HFF-Myc (cell line): ENCODE measurements at places on chromosomes 5 and 9.
A peak's percentile ranks its signal among the peaks of the same experiment; 100 is the strongest.

- DNase-seq: no peak
These were observed 36.5 kb upstream of the NUDT12 start for GRCh38 chr5:103598997-103599566.

GRCh38 chr9:4680750-4681149 is 1.4 kb downstream of the CDC37L1 start:
- DNase-seq: no peak

DNA sequence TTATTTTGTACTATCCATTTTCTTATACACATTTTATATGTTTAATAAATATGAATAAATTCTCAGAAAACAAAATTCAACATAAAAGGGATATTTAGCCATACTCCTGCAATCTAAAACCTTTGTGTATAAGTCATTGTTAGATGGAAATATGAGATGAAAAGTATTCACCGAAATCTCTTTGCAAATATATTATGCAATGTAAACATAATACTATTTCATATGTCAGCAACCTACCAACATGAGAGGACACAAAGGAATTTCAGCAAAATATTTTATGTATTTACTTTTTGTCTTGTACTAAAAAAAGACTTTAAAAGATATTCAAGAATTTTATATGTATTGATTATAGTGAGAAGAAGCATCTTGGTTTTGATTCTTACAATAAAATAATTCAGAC is 1623.4 kb downstream of the EFNA5 start:
- DNase-seq: no peak

DNA sequence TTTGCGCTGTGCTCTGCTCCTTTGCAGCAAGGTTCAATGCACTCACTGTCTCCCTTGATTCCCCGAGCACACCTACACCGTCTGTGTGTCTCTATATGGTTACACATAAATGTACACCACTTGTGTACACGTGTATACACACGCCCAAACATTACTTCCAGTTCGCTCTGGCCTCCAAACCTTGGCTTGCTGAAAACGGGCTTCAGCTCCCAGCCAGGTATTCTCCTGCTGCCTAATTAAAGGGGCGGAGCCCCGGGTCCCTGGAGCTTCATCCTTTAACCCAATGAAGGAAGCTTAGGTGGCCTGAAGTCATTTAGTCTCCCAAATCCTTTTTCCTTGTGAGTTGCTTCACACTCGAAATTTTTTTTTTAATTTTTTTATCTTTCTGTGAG is 4.6 kb downstream of the ISL1 start:
- no peak for DNase-seq

DNA sequence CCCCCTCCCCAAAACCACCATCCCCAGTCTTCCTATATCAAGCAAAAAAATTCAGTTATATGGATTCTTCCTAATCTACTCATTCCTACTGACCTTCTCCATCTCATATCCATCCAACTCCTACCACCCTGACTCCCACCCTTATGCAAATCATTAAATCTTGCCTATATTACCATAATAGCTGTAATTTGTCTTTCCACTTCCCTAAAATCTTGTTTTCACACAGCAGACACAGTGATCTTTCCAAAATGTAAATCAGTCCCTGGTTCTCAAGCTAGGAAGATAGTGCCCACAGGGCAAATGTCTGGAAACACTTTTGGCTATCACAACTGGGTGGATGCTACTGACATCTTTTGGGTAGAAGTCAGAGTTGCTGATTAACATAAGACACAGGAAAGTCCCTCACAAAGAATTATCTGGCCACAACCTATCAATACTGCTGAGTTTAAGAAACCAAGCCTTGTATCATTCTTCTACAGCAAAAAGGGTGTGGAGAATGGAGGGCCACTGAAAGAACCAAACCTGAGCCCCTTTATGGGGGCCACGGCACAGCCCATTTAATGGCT is 1.4 kb downstream of the SRA1 start:
- no peak for DNase-seq

DNA sequence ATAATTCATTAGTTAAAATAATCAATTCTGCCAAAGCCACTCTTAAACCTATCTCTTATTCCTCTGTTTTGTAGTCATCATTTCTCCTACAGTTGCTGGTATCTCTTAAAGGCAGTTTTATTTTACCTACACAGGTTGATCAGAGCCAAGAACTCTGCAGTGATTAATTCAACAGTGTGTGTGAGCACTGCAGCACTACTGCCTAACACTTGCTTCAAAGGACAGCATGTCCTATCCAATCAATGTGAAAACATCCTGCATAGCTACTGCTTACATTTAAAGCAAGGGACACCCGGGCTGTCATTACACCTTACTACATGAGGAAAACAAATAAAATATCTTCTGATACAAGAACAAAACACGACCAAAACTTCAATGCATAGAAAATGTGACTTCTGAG is 45.1 kb upstream of the HK3 start:
- no peak for DNase-seq

- no peak for DNase-seq
These were observed 46.7 kb downstream of the FNBP1 start for GRCh38 chr9:129996161-129996830.

GRCh38 chr9:108108852-108109448 is 619.4 kb upstream of the KLF4 start:
- no peak for DNase-seq

DNA sequence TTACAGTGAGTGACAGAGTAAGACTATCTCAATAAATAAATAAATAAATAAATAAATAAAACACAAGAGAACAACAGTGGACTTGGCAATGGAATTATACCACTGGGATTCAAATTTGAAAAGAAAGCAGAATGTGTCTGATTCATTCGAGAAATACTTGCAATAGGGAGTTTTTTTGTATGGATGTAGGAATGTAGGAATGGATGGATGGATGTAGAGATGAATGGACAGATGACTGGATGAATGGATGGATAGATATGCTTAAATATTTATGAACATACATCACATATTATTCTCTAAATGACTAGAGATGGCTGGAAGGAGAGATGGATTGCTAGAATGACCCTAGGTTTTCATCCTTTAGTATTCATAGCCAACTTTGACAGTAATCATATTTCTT is 22.0 kb upstream of the CEMIP2 start:
- DNase-seq: no peak

DNA sequence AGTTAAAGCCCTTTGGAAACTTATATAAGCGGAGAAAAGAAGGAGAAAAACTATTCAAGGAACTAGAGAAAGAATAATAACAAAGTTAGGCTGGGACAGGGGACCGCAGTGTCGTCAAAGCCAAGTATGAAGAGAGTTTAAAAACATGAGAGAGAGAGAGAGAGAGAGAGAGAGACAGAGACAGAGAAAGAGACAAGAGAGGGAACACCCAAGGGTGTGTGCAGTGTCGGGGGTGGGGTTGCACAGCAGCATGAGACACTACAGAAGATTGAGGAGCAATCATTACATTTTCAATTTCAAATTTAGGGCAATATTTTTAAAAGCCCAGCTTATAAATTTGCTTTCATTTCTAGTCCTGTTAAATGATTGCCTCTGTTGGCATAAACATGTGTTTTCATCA is 74.3 kb downstream of the NNT start:
- no peak for DNase-seq

- no peak for DNase-seq
These were observed 131.2 kb downstream of the FBN2 start for GRCh38 chr5:128406803-128407202.

GRCh38 chr9:113593682-113594281 is 130.3 kb downstream of the RGS3 start:
- peak; percentile 98 for DNase-seq
